ENCODE measurements at places on chromosomes 5 and 9.

GRCh38 chr5:107272509-107272908 lies 398.2 kb downstream of the EFNA5 start:
- DNase-seq = no peak

- no peak for DNase-seq
Measured at GRCh38 chr5:34534523-34535103, 121.5 kb upstream of the RAI14 start.

GRCh38 chr5:73764996-73765395 lies 139.0 kb downstream of the ARHGEF28 start:
- DNase-seq = no peak

- DNase-seq = no peak
Measured at GRCh38 chr9:32092031-32092430, 292.4 kb upstream of the ACO1 start.

GRCh38 chr9:83472221-83472665 lies 66.0 kb downstream of the FRMD3 start:
- no peak for DNase-seq

DNA sequence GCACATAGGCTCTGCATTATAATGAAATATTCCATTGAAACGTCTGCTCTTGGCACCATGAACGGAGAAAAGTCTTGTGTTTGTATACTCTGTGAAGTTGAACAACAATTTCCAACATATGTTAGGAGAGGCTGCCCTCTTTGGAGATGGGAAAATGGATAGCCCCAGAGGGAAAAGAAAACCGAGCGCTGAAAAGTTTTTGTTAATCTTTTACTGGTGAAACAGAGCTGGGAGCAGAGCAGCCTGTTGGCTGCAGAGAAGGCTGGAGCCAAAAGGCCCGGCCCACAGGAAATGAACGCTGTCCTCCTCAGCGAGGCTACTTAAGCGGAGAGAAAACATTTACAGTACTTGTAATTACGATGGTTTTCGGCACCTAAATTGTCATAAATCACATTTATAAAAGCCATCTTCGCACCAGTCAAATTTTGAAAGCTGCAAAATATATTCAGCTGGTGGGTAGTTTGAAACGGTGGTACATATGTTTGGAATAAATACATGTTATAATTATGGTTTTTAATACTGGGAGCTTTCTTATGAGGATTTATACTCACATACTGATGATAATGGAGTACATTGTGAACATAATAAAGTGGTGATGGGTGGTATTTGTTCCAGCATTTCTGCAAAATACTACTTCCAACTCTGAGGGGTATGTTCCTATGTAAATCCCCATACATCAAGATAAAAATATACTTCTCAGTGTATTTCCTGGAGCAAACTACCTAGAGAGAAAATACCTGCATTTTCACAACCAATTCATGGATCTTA lies 129.6 kb upstream of the CNTLN start:
- no peak for DNase-seq

DNA sequence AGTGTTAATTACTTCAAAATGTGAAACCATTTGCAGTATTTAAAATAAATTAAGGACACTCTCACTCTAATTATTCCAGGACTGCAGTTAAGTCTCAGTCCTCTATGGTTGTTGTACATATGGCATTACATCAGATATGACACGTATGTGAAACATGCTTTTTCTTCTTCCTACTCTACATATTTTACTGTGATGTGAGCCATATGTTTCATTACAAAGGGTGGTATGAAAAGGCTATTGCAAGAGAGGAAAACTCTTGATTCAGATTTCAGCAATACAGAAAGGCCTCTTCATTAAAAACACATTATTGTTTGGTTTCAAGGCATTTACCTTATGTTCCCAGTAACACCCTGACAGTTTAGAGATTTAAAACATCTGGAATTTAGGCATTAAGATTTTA lies 964.5 kb upstream of the DMAC1 start:
- DNase-seq = no peak

- no peak for DNase-seq
Measured at GRCh38 chr9:37921546-37922300, 17.8 kb upstream of the SLC25A51 start.

Data from activated T-helper 1 cell treated with Interleukin-2 at 50 U/mL for 16 hours (primary cell).